Head of caudate nucleus (tissue), 42 donors: ENCODE measurements at places on chromosomes 2 and 18.

GRCh38 chr2:176488431-176488830, 219.2 kb downstream of the MTX2 start:
- DNase-seq: no peak

DNA sequence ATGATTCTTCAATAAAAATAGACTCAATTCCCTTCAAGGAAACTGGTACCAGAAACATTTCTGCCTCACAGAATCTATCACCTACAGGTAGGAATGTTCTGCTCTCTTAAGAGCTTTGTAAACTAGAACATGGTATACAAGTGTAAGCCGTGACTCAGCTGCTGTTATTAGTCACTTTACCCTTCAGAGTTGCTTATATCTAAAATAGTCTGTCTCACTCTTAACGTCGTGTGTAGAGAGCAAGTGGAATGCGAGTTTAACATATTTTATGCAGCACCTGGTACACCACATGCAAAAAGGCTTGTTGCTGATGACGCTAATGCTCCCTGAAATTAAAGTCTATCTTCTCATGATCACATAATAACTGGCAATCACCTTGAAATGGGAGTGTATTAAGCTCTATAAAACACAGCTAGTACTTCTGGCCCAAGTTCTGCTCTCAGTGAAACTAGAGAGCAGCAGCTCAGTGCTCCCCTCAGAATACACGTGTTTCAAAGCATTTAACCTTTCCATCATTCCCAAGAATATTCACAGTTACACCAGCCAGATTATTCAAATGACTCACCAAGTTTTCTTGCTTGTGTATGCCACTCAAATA, 420.0 kb downstream of the ZEB2 start:
- no peak for DNase-seq

DNA sequence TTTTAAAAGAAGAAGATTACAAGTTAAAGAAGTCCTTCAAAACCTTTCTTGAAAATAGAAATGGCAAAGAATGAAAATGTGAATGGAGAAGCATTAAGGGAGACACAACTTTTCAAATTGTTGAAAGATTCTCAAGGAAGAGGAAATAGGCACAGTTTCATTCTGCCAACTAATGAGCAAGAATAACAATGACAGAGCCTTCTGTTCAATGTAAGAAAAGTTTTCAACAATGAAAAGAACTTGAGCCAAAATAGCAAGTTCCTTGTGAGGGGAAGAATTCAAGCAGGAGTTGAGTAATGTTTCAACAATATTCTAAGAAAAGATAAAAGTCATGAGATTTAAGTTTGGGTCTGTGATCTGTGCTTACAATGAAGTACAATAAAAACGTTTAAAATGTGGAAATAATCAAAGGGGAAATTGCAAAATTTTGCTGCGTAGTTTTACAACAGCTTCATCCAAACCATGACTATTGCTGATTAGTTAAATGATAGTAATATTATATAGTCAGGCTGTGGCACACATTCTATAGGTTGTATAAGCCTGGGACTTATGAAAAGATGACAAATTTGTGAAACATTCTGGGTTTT, 122.6 kb downstream of the METTL4 start:
- DNase-seq: no peak

- no peak for DNase-seq
Measured at GRCh38 chr18:26051843-26052242, 38.6 kb downstream of the SS18 start.

- DNase-seq: no peak
Measured at GRCh38 chr2:120384486-120385354, 38.8 kb downstream of the INHBB start.

- DNase-seq: peak; percentile 50
Measured at GRCh38 chr2:64975232-64975821, 13.9 kb upstream of the SLC1A4 start.
